K562 (cell line): ENCODE measurements at places on chromosomes 2 and 18.

GRCh38 chr2:112542123-112542983 lies at the start of gene POLR1B:
Gene POLR1B, plus strand, starts transcription at chr2:112542465. Its CDS starts 30 bp downstream, at chr2:112542495.
- DNase-seq, result peak; percentile 92

GRCh38 chr2:195543902-195544894 lies 112.8 kb upstream of the SLC39A10 start:
- no peak for DNase-seq

GRCh38 chr2:43225788-43226557 lies 433 bp downstream of the ZFP36L2 start:
- peak; percentile 73 for DNase-seq

GRCh38 chr2:190179754-190180312 lies 117.3 kb upstream of the MSTN start:
- no peak for DNase-seq

GRCh38 chr2:45769056-45769455 lies 117.6 kb downstream of the PRKCE start:
- no peak for DNase-seq

GRCh38 chr18:46793565-46793964 lies 36.7 kb upstream of the ST8SIA5 start:
- peak; percentile 8 for DNase-seq
